ENCODE measurements at places on chromosomes 3 and 15.

- peak; percentile 53 for DNase-seq
Measured at GRCh38 chr3:124639406-124640237, 90.6 kb upstream of the UMPS start.

DNA sequence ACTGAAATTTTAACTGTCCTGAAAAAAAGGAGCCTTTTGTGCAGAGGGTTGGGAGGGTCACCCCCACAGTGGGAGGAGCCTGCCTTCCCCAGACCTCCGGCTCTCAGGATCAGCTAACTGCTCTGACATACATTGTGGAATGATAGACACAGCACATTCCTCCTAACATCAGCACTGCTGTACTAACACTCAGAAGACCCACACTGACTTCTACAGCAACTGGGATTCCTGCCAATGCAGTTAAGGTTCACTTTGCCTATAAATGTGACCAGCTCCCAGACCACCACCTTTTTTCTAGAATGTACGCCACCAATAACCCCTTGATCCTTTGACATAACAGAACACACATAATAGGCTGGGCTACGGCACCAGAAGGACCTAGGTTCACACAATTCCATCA lies 3.2 kb downstream of the CPEB1 start:
- no peak for DNase-seq

DNA sequence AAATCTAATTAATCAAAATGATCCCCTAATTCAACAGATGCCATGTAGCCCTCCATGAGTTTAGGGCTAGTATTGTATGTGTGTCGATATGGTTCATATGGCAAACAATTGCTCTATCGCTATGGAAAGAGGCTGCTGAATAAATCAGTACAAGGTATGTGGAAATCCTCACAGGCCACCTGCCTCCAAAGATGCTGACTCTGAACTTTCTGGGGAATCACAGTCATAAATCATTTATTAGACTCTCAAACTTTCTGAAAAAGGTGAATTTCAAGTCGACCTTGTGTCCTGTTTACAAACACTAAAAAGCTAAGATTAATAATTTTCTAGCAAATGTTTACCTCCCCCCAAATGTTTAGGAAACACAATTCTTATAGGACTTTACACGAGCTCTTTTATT lies 462.6 kb downstream of the GABRG3 start:
- DNase-seq, result no peak

DNA sequence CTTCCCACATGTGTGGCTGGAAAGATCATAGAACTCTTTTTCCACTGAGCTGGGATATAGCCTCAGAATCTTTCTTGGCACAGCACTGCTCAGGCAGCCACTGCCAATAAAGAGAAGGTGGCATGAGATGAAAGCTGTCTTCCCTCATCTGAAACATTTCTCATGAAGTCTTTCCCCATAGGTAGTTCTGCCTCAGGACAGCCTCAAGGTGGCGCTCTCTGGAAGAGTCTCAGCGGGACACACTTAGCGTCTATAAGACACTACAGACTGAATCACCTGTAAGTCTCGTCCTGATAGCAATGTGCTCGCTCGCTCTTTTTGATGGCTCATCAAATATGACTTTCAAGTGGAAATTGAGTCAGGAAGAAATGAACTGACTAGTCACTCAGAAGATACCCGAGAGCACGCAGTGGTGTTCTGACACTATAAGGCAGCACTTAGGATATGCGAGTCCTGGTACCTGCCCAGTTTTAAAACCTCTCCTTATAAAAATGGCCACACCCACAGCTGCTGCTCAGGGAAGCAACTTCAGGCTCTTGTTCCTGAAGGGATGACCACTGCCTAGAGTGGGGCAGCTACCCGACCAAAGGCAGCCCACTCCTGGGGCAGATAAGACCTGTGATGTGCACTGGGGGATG lies 269.5 kb downstream of the SUCLG2 start:
- no peak for DNase-seq

- no peak for DNase-seq
Measured at GRCh38 chr3:46868287-46868686, 5.0 kb upstream of the MYL3 start.

- DNase-seq, result no peak
Measured at GRCh38 chr3:8990266-8991215, 27.3 kb upstream of the RAD18 start.

GRCh38 chr3:107882881-107883280 lies 207.9 kb downstream of the CD47 start:
- no peak for DNase-seq

DNA sequence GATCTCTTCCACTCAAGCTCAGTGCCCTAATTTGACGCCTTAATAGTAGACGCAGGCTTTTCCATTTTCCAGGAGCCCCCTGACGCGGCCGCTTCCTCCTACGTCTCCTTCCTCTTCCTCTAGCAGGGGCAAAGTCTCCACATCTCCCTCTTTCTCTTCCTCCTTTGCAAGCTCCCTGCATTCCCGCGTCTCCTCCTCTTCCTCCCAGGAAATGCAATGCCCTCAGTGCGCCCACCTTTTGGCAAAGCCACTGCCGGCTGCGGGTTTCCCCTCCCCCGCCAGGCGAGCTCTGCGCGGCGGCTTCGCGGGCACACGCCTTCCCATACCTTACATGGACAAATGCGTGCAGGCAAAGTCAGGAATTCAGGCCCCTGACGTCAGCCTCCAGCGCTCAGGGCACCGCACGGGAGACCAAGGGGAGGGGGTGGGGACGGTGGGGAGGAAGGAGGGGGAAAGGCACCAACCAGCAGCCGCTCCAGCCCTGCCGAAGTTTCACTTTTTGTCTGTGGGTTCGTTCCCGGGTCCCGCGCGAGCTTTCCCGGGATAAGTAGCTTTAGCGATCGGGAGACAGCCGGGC lies 432 bp upstream of the LPP start:
- no peak for DNase-seq

DNA sequence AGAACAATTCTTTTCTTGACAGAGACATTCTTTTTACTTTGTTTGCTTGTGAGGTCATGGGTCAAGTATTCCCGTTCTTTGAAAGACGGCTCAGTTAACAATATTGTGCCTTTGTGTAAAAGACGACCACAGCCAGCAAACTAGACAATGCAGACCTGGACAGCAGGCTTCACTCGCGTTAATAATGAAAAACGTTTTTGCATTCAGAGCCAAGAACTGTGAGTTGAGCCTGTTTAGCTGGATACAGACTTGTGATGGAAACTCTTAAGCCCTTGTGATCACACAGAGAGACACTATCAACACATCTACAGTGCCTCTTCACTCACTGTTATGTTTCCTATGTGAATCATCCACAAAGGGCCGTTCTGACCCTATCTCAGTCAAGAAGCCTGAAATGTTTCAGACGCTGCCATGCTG lies 37.3 kb upstream of the CMTM7 start:
- DNase-seq, result no peak

DNA sequence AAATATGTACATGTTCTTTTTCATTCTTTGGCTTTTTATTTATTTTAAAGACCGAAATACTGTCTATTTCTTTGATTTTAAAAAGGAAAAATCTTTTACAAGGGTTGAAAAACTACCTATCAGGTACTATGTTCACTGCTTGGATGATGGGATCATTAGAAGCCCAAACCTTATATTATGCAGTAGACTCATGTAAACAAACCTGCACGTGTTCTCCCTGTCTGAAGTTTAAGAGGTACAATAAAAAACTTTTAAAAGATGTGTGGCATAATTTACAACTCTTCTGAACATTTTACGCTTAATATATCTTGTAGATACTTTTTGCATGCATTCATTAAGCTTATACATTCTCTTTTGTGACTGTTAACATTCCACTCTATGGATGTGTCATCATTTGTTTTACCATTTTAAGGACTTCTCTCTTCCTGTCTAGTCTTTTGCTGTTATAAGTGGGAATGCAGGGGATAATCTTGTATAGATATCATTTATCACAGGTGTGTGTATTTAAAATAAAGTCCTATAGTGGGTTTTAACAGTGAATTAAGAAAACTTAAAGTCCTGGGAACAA lies 6.2 kb downstream of the MGA start:
- no peak for DNase-seq

GRCh38 chr3:141442446-141442845 lies 44.4 kb upstream of the RASA2 start:
- DNase-seq, result no peak

DNA sequence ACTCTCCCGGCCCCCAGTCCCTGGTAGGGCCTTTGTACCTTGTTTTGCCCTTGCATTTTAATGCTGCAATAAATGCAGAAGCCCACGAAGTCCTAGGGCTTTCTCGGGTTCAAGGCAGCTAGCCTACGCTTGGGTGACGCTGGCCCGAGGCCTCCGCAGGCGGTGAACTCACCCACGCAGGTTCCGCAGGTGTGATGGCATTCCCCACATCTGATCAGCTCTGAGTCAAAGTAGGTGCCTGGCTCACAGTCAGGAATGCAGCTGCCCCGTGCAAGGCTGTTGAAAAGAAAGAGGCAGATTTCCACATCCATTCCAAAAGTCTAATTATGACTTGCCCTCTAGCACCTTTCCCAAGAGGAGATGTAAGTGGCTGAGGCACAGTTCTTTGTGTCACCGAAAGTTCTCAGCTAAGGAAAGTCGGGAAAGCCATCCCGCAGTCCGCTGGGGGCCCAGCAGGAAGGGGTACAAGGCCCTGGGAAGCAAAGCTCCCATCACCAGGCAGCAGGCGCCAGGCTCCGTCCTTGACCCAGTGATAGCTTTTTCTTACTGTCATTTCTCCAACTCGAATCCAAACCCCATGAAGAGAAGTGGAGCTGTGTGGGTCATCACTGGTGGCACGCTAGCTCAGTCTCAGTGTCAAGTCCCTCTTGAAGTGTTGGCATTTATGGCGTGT lies 23.2 kb upstream of the SNRPA1 start:
- no peak for DNase-seq

DNA sequence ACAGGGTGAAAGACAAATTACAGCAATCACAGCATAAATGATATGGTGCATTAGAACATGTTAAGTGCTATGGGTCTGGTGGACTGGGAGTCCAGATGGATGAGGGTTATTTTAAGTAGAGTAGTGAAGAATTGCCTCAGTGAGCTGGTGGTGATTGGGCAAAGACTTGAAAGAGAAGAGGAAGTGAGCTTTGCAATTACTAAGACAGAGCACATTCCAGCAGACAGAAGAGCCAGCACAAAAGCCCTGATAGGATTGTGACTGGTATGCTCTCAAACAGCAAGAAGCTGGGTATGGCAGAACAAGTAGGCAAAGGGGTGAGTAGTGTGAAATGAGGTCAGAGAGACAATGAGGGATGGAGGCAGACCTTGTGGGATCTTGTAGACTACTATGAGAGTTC lies 2.1 kb upstream of the ACKR4 start:
- DNase-seq, result no peak

GRCh38 chr15:76503804-76504203 lies 167.2 kb downstream of the ISL2 start:
- no peak for DNase-seq

- DNase-seq, result no peak
Measured at GRCh38 chr3:66236281-66236680, 15.5 kb downstream of the SLC25A26 start.

GRCh38 chr15:42798802-42799201 lies 61.9 kb upstream of the CDAN1 start:
- no peak for DNase-seq

GRCh38 chr3:67415511-67415910 lies 238.9 kb downstream of the SUCLG2 start:
- no peak for DNase-seq

GRCh38 chr3:11640009-11640673 lies 3.6 kb downstream of the VGLL4 start:
- no peak for DNase-seq

DNA sequence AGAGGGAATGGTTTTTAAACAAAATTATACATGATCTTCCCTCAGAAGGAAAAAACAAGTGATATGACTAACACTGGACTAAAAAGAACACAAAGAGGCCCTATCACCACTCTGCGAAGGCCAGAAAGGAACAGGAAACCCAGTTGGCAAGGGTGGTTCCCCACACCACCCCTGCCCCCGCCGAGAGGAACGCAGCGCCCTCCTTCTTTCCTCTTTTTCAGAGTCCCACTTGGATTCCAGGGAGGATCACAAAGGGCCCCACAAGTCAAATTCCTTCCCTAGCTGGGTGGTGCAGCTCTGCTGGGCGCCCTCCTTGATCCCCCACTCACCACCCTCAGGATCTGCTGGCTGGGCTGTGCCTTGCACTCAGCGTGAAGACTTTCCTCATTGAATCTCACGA lies 29.8 kb downstream of the PLA1A start:
- DNase-seq, result peak; percentile 63

DNA sequence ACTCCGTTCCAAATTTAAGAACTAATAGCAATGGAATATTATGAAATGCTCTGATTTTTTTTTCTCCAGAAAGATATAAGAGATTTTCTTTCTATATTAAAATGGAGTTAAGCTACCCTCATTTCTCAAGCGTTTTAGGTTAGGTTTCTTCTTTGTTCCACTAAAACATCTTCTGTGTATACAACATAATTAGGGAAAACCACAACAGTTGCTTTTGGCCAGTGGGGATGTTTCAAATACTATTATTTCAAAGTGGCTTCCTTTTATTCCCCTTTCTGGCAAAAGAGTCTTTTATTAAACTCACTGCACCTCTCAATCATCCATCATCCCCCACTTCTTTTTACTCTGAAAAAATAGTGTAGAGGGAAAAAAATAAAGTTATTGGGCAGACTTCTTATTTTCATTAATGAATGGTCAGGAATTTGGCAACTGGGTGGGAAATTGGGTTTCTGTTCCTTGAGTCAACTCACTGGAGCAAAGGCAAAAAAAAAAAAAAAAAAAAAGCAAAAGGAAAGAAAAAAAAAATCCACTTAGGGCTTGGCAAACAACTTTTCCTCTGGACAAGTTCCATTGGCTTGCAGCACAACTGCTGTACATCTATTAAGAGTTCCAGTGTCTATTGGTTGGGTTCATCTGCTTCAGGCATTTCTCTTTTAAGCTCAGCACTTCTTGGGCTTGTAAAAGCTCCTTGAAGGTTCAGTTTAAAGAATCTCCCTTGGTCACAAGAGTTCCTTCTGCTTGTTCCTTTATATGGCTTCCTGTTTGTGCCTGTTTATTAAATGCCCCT lies 963.4 kb downstream of the ROBO1 start:
- no peak for DNase-seq

GRCh38 chr15:29129221-29129620 lies 140.4 kb downstream of the NSMCE3 start:
- no peak for DNase-seq

GRCh38 chr3:169668072-169668956 lies 4.8 kb upstream of the MECOM start:
- DNase-seq, result peak; percentile 34
